ENCODE measurements at places on chromosomes 7 and 10.

DNA sequence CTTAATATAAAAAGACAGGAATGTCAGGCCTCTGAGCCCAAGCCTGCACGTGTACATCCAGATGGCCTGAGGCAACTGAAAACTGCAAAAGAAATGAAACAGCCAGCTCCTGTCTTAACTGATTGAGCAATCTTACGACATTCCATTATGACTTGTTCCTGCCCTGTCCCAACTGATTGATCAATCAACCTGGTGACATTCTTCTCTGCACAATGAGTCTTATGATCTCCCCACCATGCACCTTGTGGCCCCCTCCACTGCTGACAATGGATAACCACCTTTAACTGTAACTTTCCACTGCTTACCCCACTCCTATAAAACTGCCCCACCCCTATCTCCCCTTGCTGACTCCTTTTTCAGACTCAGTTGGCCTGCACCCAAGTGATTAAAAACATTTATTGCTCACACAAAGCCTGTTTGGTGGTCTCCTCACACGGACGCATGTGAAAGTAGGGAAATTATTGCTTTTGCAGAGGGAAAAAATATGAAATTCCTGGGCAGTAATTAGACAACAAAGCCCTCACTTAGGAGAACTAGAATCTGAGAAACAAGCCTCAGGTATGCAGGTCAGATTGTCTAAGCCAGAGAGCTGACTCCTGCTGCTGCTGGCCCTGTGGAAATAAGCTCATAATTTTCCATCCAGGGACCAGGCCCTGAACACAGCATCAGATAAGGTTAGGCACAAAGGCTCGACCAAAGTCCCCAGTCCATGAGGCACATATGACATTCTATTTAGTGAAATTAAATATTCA is 5.3 kb downstream of the CYP3A7 start:
- DNase-seq = no peak

DNA sequence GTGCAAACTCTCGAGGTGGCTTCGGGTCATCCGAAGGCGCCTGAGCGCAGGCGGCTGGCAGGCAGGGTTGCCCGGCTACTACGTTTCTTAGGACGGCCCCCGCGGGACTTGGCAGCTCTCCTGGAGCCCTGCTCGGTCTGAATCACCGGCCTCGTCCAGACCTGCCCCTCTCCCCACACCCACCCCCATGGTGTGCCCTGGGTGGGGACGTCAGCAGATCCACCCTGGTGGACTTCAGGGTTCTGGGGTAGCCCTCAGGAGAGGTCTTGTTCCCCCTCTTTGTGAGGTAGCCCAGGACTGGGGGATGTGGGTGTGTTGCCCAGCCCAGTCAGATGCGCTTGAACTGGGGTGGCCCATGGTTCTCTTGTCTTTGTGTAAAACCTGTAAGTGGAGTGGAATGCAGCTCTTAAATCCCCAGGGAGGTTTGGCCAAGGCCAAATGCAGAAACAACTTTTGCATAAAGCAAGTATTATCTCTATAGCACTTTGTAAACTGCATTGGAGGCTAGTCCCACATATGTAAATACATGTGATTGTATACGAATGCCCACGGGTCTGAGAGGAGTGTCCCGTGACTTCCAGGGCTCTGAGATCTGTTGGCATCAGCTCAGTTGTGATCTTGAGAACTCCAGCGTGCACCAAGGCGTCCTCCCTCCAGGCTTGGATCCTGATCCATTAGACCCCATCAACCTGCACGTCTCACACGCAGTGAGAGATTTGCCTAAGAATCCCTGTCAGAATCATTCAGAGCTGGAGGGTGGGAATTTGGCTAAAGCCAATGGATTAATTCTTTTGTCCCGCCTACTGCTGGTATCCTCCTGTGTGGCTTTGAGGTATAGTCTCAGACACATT is 1.8 kb downstream of the PFKFB3 start:
- DNase-seq = no peak

DNA sequence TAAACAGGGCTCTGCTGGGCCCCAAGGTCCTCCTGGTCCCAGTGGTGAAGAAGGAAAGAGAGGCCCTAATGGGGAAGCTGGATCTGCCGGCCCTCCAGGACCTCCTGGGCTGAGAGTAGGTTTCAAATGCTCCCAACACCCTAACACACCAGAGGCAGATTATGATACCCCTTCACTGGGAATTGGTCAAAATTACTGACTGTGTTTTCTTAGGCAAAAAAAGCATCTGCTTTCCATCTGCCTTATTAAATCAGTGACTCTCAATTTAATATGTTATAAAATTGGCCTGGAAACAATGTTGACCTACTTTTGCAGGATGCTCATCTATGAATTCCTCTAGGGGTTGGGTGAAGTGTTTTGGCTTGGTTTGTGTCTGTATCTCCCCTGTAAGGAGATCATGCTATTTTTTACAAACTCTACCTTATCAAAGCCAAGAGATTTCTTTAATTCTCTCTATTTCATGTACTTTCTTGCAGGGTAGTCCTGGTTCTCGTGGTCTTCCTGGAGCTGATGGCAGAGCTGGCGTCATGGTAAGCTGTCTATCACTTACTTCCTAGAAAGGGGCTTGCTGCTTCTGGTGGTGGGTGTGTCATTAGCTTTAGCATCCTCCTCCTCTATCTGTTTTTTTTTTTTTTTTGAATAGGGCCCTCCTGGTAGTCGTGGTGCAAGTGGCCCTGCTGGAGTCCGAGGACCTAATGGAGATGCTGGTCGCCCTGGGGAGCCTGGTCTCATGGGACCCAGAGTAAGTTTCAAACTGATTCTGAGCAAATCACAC is 15.9 kb downstream of the COL1A2 start:
- no peak for DNase-seq

DNA sequence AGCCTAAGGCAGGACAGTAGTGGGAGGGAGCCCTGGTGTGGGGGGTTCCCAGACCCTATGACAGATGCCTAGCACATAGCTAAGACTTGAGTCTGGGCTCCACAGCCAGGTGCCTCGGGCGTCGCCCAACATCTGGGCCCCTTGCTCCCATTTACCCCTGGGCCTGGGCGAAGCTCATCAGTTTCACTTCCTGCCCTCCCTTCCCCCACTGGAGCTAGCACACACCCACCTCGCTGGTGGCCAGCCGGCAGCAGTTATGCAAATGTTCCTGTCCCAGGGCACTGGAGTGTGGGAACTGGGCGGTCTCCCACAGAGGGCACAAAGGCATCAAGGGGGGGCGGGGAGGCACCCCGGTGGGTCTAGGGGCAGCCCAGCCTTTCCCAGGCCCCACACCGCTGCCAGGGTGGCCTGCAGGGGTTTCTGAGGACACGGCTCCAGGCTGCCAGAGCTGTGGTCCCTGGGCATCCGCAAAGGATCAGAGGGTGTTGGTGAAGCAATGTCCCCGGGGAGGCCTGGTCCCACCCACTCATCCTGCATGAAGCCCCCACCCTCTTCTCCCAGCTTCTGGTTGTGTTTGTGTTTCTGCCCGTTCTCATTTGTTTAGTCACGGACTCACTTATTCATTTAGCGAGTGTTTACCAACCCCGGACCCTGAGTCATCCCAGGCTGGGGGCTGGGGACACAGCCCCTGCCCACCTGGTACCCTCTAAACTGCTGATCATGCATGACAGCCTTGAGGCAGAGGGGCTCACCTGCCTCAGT is 20.4 kb downstream of the SH2B2 start:
- DNase-seq = no peak

DNA sequence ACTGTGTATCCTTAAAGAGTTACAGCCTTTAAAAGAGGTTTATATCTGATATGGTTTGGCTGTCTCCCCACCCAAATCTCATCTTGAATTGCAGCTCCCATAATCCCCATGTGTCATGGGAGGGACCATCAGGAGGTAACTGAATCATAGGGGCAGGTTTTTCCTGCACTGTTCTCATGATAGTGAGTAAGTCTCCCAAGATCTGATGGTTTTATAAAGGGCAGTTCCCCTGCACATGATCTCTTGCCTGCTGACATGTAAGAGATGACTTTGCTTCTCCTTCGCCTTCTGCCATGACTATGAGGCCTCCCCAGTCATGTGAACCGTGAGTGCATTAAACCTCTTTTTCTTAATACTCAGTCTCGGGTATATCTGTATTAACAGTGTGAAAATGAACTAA is 9.7 kb downstream of the RTKN2 start:
- no peak for DNase-seq

DNA sequence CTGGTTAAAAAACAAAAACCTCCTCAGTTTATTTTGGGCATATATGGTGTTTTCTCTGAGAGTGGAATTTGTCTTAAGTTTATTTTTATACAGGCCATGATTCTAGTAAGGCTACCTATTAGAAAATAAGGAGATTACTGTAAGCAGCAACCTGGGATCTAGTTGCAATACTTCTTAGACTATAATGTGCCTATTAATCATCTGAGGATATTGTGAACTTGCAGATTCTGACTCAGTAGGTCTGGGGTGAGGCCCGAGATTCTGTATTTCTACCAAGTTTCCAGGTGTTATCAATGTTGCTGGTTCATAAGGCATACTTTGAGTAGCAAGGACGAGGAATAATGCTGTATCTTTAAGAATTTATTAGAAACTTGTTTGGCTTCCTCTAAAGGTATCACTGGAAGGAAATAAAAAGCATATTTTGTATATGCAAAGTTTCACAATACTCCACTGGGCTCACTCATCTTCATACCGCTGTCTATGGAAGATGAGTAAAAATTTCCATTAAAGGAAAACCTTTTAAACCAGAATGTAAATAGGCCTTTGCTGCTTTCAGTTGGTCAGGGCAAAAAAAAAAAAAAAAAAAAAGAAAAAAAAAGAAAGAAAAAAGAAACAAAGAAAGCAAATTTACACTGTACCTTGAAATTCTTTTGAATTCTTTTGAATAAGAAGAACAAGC is 105.8 kb downstream of the BMPER start:
- no peak for DNase-seq

- DNase-seq = no peak
Observed at GRCh38 chr10:108064746-108065260, 900.3 kb upstream of the SORCS1 start.

DNA sequence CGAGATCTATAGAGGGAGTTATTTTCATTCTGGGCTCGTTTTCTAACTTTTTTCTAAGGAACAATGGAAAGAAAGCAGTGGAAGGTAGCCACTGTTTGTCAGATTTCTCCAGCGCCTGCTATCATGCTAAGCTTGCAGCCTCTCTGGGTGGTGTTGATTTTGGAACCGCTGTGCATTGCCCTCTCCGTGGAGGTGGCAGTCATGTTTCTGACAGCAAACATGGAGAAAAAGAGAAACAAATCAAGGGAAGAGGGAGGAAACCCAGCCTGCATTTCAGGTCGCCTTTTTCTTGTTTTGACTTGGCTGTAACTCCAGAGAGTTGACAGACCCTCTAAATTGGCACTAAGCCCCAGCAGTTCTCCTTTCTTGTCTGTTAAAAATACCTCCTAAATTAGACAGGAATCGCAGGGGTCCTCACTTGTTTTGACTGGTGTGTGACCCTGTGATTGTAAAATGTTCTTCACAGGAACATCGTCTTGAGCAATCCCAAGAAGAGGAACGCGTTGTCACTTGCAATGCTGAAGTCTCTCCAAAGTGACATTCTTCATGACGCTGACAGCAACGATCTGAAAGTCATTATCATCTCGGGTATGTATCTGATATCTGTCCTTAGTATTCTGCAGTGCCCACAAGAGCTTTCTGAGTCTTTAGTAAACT is 4.8 kb downstream of the ECHDC3 start:
- DNase-seq = no peak

- no peak for DNase-seq
Observed at GRCh38 chr10:125034675-125035074, 92.8 kb downstream of the ZRANB1 start.

DNA sequence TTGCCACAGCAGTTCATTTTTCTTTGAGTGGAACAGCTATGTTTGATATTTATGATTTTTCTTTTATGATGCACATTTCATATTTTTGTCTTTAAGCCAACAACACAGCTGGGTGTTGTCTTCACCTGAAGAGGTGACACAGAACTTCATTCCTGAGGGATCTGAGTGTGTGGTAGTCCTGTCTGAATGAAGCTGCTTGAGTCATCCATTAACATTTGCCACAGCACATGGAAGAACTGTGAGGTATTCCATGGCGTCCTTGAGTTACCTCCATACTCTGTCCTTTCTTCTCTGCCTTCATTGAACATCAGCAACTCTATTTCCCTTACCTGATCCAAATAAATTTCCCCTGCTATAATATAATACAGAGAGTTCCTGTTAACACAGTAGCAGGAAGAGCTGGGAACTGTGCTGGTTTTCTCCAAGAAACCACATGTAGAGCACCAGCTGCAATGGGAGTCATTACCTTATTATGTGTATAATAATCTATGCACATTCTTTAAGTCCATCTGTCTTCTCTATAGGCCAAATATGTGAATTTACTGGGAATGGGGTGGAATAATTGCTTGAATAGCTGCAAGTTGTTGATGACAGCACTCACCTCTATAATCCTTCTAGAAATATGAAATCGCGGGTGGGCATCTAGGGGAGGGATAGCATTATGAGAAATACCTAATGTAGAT is 72.4 kb upstream of the TAC1 start:
- DNase-seq = no peak

GRCh38 chr7:66301737-66302136 is 96.6 kb downstream of the TPST1 start:
- DNase-seq = no peak
